GM04504 (cell line): ENCODE measurements at places on chromosomes 2 and 18.
A peak's percentile ranks its signal among the peaks of the same experiment; 100 is the strongest.

DNA sequence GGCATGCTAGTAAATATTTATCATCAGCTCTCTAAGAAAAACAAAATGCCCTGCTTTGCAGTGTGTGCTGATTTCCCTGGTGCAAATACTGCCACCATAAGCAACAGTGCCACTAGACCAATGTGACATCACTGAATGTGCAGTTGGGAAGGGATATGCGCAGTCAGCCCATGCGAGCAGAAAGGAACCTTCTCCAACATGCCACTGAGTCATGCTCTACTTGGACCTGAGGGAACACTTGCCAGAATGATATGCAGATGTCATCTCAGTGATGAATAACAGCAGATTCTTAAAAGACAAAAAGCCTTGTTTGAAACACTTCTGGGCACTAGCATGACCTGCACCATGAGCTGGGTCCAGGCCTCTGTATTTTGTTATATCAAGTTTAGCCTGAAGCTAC lies 55.3 kb upstream of the REL start:
- no peak for DNase-seq

DNA sequence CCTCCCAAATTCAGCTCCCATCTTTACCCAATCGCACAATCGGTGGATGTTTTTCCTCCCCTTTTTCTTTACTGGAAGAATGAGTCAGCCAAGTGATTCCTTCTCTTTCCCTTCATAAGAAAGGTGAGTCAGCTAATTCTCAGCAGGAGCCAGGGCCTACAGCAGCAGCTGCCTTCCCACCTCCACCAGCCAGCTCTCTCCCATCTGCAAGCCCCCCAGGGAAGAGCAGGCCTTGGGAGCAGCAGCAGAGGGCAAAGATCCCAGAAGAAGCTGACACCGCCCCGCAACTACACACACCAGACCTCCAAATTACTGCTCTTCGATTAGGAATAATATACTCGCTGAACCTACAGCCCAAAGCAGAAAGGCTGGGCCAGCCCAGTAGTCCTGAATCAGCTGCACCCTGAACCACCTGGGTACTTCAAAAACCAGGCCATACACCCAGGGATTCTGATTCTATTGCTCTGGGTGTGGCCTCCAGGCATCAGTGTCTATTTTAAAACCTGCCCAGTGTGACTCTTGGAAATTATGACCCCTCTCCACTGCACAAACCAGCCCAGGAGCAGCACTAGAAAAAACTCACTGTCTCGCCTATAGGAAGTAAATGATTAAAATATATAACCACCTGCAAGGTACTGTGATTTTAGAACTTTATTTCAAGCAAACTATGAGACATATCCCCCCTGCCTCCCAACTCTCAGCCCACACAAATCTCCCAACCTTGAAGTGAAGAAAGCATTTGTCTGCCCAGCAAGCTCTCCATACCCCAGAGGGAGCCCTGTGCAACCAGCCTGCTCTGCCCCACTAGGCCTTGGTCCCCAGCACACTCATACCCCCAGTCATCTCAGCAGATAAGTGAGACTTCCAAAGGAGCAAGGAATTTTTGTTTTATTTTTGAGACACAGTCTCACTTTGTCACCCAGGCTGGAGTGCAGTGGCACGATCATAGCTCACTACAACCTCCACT lies 7.3 kb downstream of the SFXN5 start:
- peak; percentile 58 for DNase-seq

- DNase-seq = no peak
These were observed 13.3 kb upstream of the CDH7 start for GRCh38 chr18:65737471-65737955.

DNA sequence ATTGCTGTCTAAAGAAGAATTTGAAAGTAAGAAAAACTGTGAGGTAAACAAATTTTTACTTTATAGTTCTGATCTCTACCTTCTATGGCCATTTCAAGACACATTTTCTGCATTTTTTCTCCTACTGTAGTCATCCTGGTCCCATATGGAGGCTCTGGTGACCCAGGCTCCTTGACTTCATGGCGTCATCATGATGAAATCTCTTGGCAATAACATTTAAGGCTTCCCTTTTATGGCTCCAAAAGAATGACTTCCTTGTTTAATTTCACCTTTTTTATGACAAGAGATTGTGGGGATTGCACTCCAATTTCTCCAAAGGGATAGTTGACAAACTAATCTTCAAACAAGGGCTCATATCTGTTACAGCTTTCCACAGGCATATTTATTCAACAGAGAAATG lies 143.0 kb upstream of the SCN7A start:
- no peak for DNase-seq

GRCh38 chr18:63083555-63083954 lies 236.0 kb downstream of the BCL2 start:
- DNase-seq = no peak

DNA sequence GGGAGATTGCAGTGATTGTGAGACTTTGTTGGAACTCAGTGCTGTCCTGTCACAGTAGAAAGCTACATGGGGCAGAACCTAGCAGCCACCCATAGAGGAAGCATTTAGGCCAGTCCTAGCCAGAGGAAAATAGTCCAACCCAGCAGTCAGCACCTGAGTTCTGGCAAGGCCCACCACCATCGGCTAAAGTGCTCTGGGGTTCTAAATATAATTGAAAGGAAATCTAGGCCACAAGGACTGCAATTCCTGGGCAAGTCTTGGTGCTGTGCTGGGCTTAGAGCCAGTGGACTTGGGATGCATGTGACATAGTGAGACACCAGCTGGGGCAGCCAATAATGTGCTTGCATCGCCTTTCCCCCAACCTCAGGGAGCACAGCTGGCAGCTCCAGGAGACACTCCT lies 28.9 kb upstream of the ACTR2 start:
- no peak for DNase-seq

DNA sequence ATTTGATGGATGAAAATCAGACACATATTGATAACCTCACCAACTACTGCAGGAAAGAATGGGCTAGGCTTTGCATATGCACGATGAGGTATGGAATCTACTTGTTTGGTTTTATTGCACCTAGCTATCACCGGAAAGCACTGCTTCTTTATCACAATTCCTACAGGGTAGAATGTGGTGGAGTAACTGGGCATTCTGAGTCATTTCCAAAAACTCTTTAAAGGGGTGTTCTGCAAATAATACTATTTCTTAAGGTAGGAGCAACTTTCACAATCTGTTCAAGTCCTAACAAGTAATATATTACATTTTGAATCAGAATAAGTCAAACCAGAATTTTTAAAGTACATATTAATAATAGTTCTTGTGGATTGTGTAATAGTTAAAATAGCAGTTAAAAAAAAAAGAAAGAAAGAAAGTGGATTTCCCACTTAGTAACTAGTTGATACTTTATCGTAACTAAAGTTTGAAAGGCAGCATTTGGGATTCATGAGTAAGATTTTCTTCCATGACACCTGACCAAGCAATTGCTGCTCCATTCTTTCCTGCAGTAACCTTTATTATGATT lies 40.5 kb downstream of the INO80C start:
- DNase-seq = no peak

DNA sequence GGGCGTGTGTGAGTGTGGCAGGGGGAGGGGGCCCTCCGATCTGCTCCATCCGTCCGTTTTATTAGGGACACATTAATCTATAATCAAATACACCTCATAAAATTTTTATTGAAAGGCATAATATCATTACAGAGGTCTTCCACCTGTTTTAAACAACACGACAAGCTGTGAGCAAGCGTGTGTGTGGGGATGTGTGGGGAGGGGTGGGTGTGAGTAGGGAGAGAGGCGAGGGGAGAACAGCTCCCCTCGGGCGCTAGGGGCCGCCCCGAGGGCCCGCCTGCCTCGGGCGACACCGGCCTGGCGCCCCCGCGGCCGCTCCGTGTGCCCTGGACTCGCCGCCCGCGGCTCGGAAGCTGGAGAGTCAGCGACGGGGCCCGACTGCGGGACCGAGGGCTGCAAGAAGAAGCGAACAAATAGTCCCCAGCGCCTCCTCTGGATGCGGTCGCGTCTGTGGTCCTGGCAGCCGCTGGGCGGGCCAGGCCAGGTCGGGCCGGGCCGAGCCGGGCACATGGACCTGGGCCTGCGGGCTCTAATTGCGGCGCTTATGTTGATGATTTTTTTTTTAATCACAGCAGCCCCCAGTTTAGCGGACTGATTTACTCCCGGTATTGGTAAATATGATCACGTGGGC lies 352 bp upstream of the HOXD9 start:
- DNase-seq = peak; percentile 57

DNA sequence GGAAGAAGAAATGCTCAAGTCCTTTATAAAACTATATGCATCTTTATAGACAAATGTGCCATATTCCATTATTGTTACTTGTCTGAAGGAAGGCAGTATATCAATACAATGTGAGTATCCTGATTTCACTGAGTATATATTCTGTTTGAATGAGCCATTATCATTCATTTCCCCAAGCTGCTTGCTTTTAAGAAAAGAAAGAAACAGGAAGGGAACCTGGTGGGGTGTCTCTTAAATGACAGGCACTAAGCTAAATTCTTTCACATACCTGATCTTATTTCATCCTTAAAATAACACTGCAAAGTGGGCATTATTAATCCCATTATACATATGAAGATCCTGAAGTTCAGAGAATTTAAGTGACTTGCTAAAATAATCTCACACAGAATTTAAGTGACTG lies 307.9 kb downstream of the SLC8A1 start:
- DNase-seq = no peak

- DNase-seq = no peak
These were observed 94.3 kb downstream of the IRS1 start for GRCh38 chr2:226705133-226705886.

GRCh38 chr2:239075918-239076758 lies 228.3 kb downstream of the TWIST2 start:
- no peak for DNase-seq

- DNase-seq = peak; percentile 65
These were observed 60.3 kb upstream of the AGPS start for GRCh38 chr2:177332026-177332991.

- DNase-seq = no peak
These were observed 686.4 kb downstream of the PLCL1 start for GRCh38 chr2:198490748-198491147.

- DNase-seq = no peak
These were observed 68.6 kb upstream of the RAPH1 start for GRCh38 chr2:203603456-203604389.

DNA sequence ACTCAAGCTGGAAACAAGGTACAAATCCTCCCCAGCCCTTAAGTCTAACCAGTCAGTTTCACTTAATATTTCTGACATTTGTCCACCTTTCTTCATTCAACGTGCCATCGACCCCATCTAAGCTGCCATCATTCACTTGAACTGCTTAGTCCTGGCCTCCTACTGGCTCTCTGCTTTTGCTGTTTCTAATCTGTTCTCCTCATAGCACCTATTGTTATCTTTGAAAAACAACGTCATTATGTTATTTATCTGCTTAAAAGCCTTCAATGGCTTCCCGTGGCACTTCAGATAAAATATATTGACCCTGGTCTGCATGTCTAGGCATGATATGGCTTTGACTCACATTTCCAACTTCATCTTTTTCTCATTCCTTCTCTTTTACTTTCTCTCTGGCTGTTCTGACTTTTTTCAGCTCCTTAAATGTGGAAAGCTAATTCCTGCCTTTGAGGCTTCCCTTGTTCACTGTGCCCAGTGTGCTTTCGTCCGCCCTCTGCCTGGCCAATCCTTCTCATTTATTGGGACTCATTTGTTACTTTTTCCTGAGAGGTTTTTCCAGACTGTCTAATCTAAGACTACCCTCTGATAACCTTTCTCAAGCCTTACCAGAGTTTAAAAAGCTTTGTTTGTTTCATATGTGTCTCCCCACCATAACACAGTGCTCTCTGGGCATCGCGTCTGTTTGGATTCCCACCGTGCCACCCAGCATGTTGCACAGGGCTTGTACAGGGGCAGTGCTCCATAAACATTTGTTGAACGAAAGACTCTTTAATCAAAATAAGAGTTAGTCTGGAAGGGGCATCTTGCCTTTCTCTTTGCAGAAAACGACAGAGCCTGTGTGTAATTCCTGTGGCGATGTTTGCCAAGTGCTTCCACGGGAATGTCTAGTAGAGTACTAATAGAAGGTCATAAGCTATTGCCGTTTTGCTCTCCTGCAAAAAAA lies 183.9 kb downstream of the FMNL2 start:
- no peak for DNase-seq

- no peak for DNase-seq
These were observed 86.2 kb downstream of the SCN1A start for GRCh38 chr2:166041613-166042012.

DNA sequence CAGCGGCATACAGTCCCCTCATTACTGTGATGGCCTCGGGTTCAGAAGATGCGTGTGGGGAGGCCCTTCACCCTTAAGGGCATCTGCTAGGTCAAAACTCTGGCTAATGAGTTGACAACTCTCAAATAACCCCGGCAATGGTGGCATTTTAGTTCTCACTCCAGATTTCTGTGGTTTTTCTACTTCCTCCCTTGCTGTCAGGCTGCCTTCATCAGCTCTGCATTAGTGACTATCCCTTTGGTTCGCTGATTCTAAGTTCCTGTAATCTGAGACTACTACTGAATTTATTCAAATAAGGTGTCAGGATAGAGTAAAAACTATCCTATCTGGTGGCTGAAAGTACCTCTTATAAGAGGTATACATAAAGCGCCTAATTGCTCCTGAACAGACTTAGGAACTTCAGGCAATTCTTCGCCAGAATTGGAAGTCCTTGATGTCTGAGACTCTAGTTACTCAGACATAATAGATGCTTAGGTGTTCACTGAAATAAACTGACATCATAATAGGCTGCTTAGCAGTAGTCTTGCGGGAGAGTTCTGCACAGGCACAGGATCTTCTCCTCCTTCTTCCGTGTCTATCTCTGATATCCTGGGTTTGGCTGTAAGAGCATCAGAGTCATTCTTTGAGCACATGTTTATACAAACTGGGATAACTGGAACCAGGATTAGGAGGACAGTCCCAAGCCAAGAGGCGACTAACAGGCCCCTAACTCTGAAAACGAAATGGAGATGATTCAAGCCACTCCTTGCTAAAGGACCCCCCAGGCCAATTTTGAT lies 194.5 kb downstream of the DNER start:
- DNase-seq = no peak

- no peak for DNase-seq
These were observed 83.7 kb downstream of the XIRP2 start for GRCh38 chr2:166972002-166972401.

- DNase-seq = no peak
These were observed 69.5 kb upstream of the PSMD14 start for GRCh38 chr2:161238560-161239325.

GRCh38 chr2:24354957-24355356 lies 5.4 kb downstream of the ITSN2 start:
- DNase-seq = no peak

GRCh38 chr18:21272016-21272579 lies 30.1 kb downstream of the GREB1L start:
- no peak for DNase-seq

GRCh38 chr2:159409116-159409800 lies 122.8 kb upstream of the WDSUB1 start:
- DNase-seq = no peak

- DNase-seq = no peak
These were observed 36.3 kb downstream of the ARHGEF33 start for GRCh38 chr2:38925982-38926381.

- DNase-seq = no peak
These were observed 436.9 kb downstream of the SLC4A3 start for GRCh38 chr2:220064111-220065030.

GRCh38 chr2:28547906-28548600 lies 52.2 kb downstream of the PLB1 start:
- DNase-seq = no peak
